ENCODE measurements at places on chromosomes 7 and 10. TPM values are rescaled to one million over a fixed set of nuclear protein-coding genes. Genes with fewer than 3 reads are reported as not detected.

The NPS gene
- not detected for total RNA-seq

The GIMAP7 gene
- not detected for total RNA-seq

The LIPF gene
- total RNA-seq = not detected

The HPS1 gene
- 33.6 TPM for total RNA-seq

The C10orf62 gene
- not detected for total RNA-seq

The JCAD gene
- total RNA-seq = 24.1 TPM

The SP4 gene
- total RNA-seq = 1.2 TPM

The BTBD16 gene
- total RNA-seq = 0.46 TPM

The CRYGN gene
- total RNA-seq = not detected

The CDNF gene
- 1.3 TPM for total RNA-seq

The UPK3BL1 gene
- 16.8 TPM for total RNA-seq

The ACSM6 gene
- not detected for total RNA-seq

The NPFFR1 gene
- total RNA-seq = not detected

All from A549 treated with Hydrocortisone at 1 μM for 4 hours (cell line).